Mesenteric fat pad (tissue), 1 donor: ENCODE measurements at places on chromosomes 1 and 21. TPM values are rescaled to one million over a fixed set of nuclear protein-coding genes. Genes with fewer than 3 reads are reported as not detected.

Gene ARHGAP30
- 26.0 TPM for total RNA-seq

Gene TNFRSF18
- total RNA-seq = 0.80 TPM

Gene MFAP2
- 25.9 TPM for total RNA-seq

Gene TNN
- 0.61 TPM for total RNA-seq

Gene OR6Y1
- not detected for total RNA-seq

Gene VWA1
- total RNA-seq = 41.1 TPM

Gene NKAIN1
- not detected for total RNA-seq

Gene PIP5K1A
- total RNA-seq = 52.2 TPM

Gene APCS
- total RNA-seq = not detected

Gene RIIAD1
- total RNA-seq = not detected

Gene KCNQ4
- total RNA-seq = 1.4 TPM

Gene SLC9C2
- 0.16 TPM for total RNA-seq

Gene LRRC53
- total RNA-seq = not detected

Gene FBLIM1
- 34.5 TPM for total RNA-seq

Gene MEGF6
- 61.1 TPM for total RNA-seq

Gene CD5L
- total RNA-seq = not detected

Gene SYDE2
- 9.3 TPM for total RNA-seq

Gene KLHDC7A
- total RNA-seq = 0.93 TPM

Gene GPR37L1
- not detected for total RNA-seq

Gene OLFM3
- total RNA-seq = not detected

Gene SLC35F3
- total RNA-seq = not detected

Gene GBP5
- 2.1 TPM for total RNA-seq

Gene F5
- 3.8 TPM for total RNA-seq

Gene TLR5
- 10.5 TPM for total RNA-seq

Gene NUAK2
- total RNA-seq = 1.6 TPM

Gene LHX8
- total RNA-seq = not detected

Gene PAPPA2
- total RNA-seq = 0.48 TPM

Gene OLFML3
- 44.3 TPM for total RNA-seq

Gene CD244
- total RNA-seq = 0.39 TPM

Gene PLPPR5
- not detected for total RNA-seq

Gene RAP1GAP
- 0.26 TPM for total RNA-seq

Gene RHBG
- total RNA-seq = not detected

Gene TCP10L
- 0.13 TPM for total RNA-seq

Gene SFN
- total RNA-seq = 1.3 TPM

Gene RGS8
- total RNA-seq = not detected

Gene F13B
- total RNA-seq = not detected

Gene MAST2
- total RNA-seq = 24.8 TPM

Gene TMIGD3
- 13.7 TPM for total RNA-seq

Gene KCNK1
- 2.2 TPM for total RNA-seq

Gene BARHL2
- total RNA-seq = not detected

Gene CFHR3
- 0.39 TPM for total RNA-seq

Gene MRPL37
- total RNA-seq = 54.2 TPM

Gene HTR1D
- not detected for total RNA-seq

Gene CHRNB2
- total RNA-seq = not detected

Gene S100A7A
- total RNA-seq = not detected

Gene BSND
- total RNA-seq = not detected

Gene OR2G6
- not detected for total RNA-seq

Gene CFHR1
- total RNA-seq = 1.8 TPM

Gene UTP25
- total RNA-seq = 7.3 TPM

Gene HECTD3
- total RNA-seq = 41.1 TPM

Gene HCN3
- total RNA-seq = 3.3 TPM

Gene CDK11A
- 45.5 TPM for total RNA-seq

Gene PYCR2
- total RNA-seq = 48.9 TPM

Gene SUSD4
- total RNA-seq = not detected

Gene KDM1A
- total RNA-seq = 40.1 TPM

Gene S100A8
- total RNA-seq = 674 TPM

Gene JUN
- total RNA-seq = 298 TPM

Gene ILDR2
- 0.29 TPM for total RNA-seq

Gene MEAF6
- total RNA-seq = 43.4 TPM
